Left lobe of liver (tissue), 2 donors: ENCODE measurements at places on chromosomes 7 and 10. TPM values are rescaled to one million over a fixed set of nuclear protein-coding genes. Genes with fewer than 3 reads are reported as not detected.

The PRF1 gene
- 1.1 TPM for total RNA-seq

The NXPH1 gene
- not detected for total RNA-seq

The AFAP1L2 gene
- total RNA-seq: 1.3 TPM

The LDB1 gene
- 15.8 TPM for total RNA-seq

The HOXA4 gene
- 0.43 TPM for total RNA-seq

The DOCK4 gene
- total RNA-seq: 11.8 TPM

The C10orf67 gene
- total RNA-seq: not detected

The SH2D4B gene
- not detected for total RNA-seq

The LRRC17 gene
- 0.83 TPM for total RNA-seq

The PAX4 gene
- total RNA-seq: not detected

The STRIP2 gene
- 0.96 TPM for total RNA-seq

The C10orf90 gene
- 0.18 TPM for total RNA-seq

The ZNF488 gene
- total RNA-seq: 0.08 TPM

The CNPY1 gene
- total RNA-seq: not detected

The OPN1SW gene
- total RNA-seq: not detected

The AEBP1 gene
- 9.4 TPM for total RNA-seq

The GARIN1A gene
- total RNA-seq: 0.38 TPM

The HECW1 gene
- total RNA-seq: not detected

The GATAD1 gene
- 12.5 TPM for total RNA-seq

The C10orf105 gene
- not detected for total RNA-seq

The DLX6 gene
- not detected for total RNA-seq

The PLAU gene
- total RNA-seq: 0.50 TPM

The GIMAP7 gene
- total RNA-seq: 4.4 TPM

The STEAP1 gene
- 5.5 TPM for total RNA-seq

The TRAPPC14 gene
- total RNA-seq: 7.9 TPM

The GPR85 gene
- total RNA-seq: 0.25 TPM

The GPER1 gene
- 29.8 TPM for total RNA-seq

The CYP3A7 gene
- total RNA-seq: 17.5 TPM

The COL28A1 gene
- 0.58 TPM for total RNA-seq

The MEPCE gene
- 23.1 TPM for total RNA-seq

The TAS2R3 gene
- total RNA-seq: 0.58 TPM

The CPN1 gene
- total RNA-seq: 46.9 TPM

The ENTPD7 gene
- total RNA-seq: 9.8 TPM

The AGMO gene
- 33.0 TPM for total RNA-seq

The TCAF2 gene
- 2.9 TPM for total RNA-seq

The SHTN1 gene
- total RNA-seq: 25.8 TPM

The TMEM273 gene
- 1.9 TPM for total RNA-seq

The IFIT1B gene
- not detected for total RNA-seq

The MYO3A gene
- total RNA-seq: 0.10 TPM

The NPC1L1 gene
- 21.1 TPM for total RNA-seq

The PLEKHS1 gene
- not detected for total RNA-seq

The SSC4D gene
- 2.5 TPM for total RNA-seq

The SPDYE8 gene
- total RNA-seq: not detected

The OIT3 gene
- 25.2 TPM for total RNA-seq

The GRM3 gene
- not detected for total RNA-seq

The WEE2 gene
- not detected for total RNA-seq

The MMD2 gene
- not detected for total RNA-seq

The BTBD16 gene
- total RNA-seq: 1.5 TPM

The PDE6C gene
- total RNA-seq: not detected

The NOS3 gene
- 8.7 TPM for total RNA-seq

The TFEC gene
- 0.81 TPM for total RNA-seq

The NUTM2A gene
- 1.1 TPM for total RNA-seq

The SRRM3 gene
- 0.20 TPM for total RNA-seq

The C7orf33 gene
- total RNA-seq: not detected

The KCP gene
- 0.15 TPM for total RNA-seq

The SPDYE5 gene
- total RNA-seq: not detected

The STOX1 gene
- total RNA-seq: 0.60 TPM
